Activated CD4-positive, alpha-beta T cell treated with anti-CD3 and anti-CD28 coated beads, Interleukin-2, amount 10 ng/mL, durations not matched to agents 7 days and 5 days (primary cell): ENCODE measurements at places on chromosomes 4 and X.
A peak's percentile ranks its signal among the peaks of the same experiment; 100 is the strongest.

- peaks cover 56% of the 10 kb centered on the region for H3K27me3 ChIP-seq
- no peak for DNase-seq
- H3K4me3 ChIP-seq = no peak overlapping the region
- H3K27ac ChIP-seq = no peak overlapping the region
- H3K36me3 ChIP-seq = no peaks in the 10 kb centered on the region
Measured at GRCh38 chr4:107826421-107826980, 1.8 kb downstream of the SGMS2 start.

GRCh38 chr4:169009286-169010124 is 550 bp downstream of the CBR4 start:
- H3K27ac ChIP-seq = peak overlapping the region; percentile 98
- H3K36me3 ChIP-seq = peaks cover 3% of the 10 kb centered on the region
- peaks cover 3% of the 10 kb centered on the region for H3K27me3 ChIP-seq

DNA sequence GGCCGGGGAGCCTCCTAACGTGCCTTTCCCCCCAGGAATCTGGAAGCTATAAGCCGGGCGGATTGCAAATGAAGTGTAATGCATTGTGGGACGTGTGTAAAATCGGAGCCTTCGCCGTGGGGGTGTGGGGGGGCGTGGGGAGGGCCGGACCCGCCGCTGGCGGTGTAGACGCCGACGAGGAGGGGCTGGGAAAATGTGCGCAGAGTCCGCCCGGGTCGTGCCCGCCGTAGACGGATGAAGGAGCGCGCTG is 1.3 kb downstream of the STOX2 start:
- peaks cover 77% of the 10 kb centered on the region for H3K27me3 ChIP-seq
- no peak for DNase-seq
- no peak overlapping the region for H3K4me3 ChIP-seq

- no peak for DNase-seq
- H3K36me3 ChIP-seq = peaks cover 6% of the 10 kb centered on the region
- peaks cover 18% of the 10 kb centered on the region for H3K27me3 ChIP-seq
- H3K27ac ChIP-seq = peak overlapping the region; percentile 60
- H3K4me1 ChIP-seq = no peaks in the 10 kb centered on the region
Measured at GRCh38 chr4:1398681-1399507, 7.3 kb downstream of the NKX1-1 start.

DNA sequence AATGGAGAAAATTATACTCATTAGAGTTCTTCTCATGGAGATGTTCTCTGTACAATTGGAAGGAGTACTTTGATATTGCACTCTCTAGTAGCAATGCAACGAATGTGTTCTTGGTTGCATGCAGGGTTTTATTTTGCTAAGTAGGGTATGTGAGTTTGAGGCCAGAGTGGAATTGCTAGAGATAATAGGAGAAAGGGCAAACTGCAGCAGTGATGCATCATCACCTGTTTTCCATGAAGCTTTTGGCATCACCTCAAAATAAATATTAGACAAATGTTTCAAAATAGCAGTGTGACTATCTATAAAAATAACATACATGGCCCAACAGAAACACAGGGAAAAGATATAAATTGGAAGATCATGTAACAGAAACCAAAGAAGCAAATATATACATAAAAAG is 93.3 kb downstream of the TIGD2 start:
- H3K36me3 ChIP-seq = no peaks in the 10 kb centered on the region
- H3K4me3 ChIP-seq = no peak overlapping the region

GRCh38 chr4:170193496-170193895 is 103.7 kb upstream of the AADAT start:
- no peaks in the 10 kb centered on the region for H3K27me3 ChIP-seq
- no peak overlapping the region for H3K4me3 ChIP-seq
- no peak for DNase-seq
- H3K4me1 ChIP-seq = no peaks in the 10 kb centered on the region
- H3K27ac ChIP-seq = no peak overlapping the region
- no peaks in the 10 kb centered on the region for H3K36me3 ChIP-seq

DNA sequence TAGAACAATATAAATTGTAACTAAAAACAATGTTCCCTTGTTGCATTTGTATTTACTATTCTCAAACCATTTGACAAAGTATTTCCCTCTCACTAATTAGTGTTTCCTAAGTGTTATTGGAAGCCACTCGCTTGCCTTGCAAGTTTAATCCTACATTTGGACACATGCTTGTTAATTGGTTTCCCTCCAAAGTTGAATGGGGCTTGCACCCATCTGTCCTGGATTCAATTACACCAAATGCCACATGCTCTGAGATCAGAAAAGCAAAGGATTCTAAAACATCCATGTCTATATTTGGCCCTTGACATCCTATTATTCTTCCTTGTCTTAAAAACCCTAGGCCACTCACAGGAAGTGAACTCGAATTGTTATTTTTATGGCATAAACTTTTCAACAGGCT is 146.6 kb downstream of the AMELX start:
- H3K4me3 ChIP-seq = no peak overlapping the region
- H3K36me3 ChIP-seq = no peaks in the 10 kb centered on the region
- H3K4me1 ChIP-seq = no peaks in the 10 kb centered on the region
- DNase-seq = no peak
- no peaks in the 10 kb centered on the region for H3K27me3 ChIP-seq

DNA sequence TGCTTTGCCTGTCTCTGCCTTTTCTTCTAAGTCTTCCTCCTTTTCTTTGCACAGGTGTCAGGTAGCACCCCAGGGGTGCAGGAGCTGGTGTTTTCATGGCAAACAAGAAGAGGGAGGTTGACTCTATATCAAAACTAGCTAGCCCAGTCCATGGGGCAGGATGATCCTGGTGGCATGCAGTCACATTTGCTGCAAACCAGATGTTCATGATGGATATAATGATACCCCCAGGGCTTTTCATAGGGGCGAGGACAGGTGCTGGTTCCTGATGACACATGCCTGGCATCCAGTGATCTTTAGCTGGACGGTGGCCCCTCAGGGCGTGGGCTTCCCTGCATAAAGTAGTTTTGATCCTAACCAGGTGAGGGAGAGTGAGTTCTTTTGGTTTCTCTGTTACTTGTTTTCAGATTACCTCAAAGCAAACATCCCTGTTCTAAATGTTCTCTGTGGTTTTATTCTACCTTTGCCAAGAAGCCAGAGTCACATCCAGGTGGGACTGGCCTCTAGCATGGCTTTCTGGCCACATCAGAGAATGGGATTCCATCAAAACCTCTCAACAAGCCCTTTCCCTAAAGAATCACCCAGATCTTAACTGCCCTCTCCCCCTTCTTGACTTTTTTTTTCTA is 11.2 kb upstream of the UBA6 start:
- H3K27ac ChIP-seq = peak overlapping the region; percentile 36
- no peaks in the 10 kb centered on the region for H3K27me3 ChIP-seq
- H3K4me3 ChIP-seq = no peak overlapping the region
- peaks cover 53% of the 10 kb centered on the region for H3K36me3 ChIP-seq

DNA sequence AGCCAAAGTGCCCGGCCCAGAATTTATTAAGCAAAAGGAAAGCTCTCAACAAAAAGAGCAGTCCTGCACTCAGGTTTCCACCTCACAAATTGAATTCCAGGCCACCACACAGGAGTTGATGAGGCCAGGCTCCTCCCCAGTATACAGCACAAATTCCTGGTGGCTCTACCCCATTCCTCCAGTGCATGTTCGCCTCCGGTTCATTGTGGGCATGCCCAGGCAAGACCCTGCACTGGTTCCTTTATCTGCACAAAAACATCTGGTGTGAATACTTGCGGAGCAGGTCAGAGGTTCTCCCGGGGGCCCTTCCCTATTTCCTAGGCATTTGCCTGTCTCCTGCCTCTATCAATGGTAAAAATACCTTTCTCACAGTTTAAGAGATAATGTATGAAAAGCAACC is 195.2 kb upstream of the ANXA10 start:
- no peak for DNase-seq
- H3K4me1 ChIP-seq = peaks cover 3% of the 10 kb centered on the region
- no peak overlapping the region for H3K4me3 ChIP-seq
- no peaks in the 10 kb centered on the region for H3K27me3 ChIP-seq
- H3K36me3 ChIP-seq = no peaks in the 10 kb centered on the region
- H3K27ac ChIP-seq = no peak overlapping the region

GRCh38 chr4:6869944-6870343 is 39.7 kb upstream of the TBC1D14 start:
- peaks cover 2% of the 10 kb centered on the region for H3K36me3 ChIP-seq
- H3K4me1 ChIP-seq = no peaks in the 10 kb centered on the region
- H3K4me3 ChIP-seq = no peak overlapping the region
- no peaks in the 10 kb centered on the region for H3K27me3 ChIP-seq
- H3K27ac ChIP-seq = no peak overlapping the region
- no peak for DNase-seq

DNA sequence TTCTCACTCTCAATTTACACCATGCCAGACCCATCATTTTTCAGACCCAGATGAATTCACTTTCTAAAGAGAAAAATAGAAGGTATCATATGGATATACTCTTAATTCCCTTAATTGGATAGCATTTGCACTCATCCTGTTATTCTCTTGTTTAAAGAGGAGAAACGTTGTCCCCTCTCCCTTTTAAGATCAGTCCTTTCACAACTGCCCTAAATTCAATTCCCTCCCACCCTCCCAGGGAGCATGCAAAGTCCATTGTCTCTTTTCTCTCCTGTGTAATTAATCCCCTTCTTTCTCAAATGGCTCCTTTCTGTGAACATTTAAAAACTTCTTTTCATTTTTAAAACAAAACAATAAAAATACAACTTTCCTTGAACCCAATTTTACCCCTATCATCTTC is 124.7 kb upstream of the TLL1 start:
- no peaks in the 10 kb centered on the region for H3K4me1 ChIP-seq
- no peak overlapping the region for H3K4me3 ChIP-seq
- H3K36me3 ChIP-seq = no peaks in the 10 kb centered on the region
- H3K27me3 ChIP-seq = no peaks in the 10 kb centered on the region
- no peak overlapping the region for H3K27ac ChIP-seq
- no peak for DNase-seq

DNA sequence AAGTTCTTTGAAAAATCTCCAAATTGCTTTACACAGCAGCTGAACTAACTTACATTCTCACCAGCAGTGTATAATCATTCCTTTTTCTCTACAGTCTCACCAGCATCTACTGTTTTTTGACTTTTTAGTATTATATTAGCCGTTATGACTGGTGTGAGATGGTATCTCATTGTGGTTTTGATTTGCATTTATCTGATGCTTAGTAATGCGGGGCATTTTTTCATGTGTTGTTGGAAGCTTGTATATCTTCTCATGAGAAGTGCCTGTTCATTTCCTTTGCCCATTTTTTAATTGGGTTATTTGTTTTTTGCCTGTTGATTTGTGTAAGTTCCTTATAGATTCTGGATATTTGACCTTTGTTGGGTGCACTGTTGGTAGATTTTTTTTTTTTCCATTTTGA is 931.7 kb downstream of the CENPC start:
- no peaks in the 10 kb centered on the region for H3K36me3 ChIP-seq
- no peak overlapping the region for H3K4me3 ChIP-seq
- DNase-seq = no peak
- no peaks in the 10 kb centered on the region for H3K4me1 ChIP-seq
- no peak overlapping the region for H3K27ac ChIP-seq
- H3K27me3 ChIP-seq = no peaks in the 10 kb centered on the region

- no peak for DNase-seq
- H3K36me3 ChIP-seq = no peaks in the 10 kb centered on the region
- no peaks in the 10 kb centered on the region for H3K4me1 ChIP-seq
Measured at GRCh38 chr4:143291314-143291713, 45.4 kb upstream of the GAB1 start.

- H3K27me3 ChIP-seq = no peaks in the 10 kb centered on the region
- H3K4me1 ChIP-seq = no peaks in the 10 kb centered on the region
- H3K27ac ChIP-seq = no peak overlapping the region
- H3K36me3 ChIP-seq = no peaks in the 10 kb centered on the region
- H3K4me3 ChIP-seq = no peak overlapping the region
Measured at GRCh38 chrX:17214962-17215361, 160.0 kb upstream of the NHS start.

DNA sequence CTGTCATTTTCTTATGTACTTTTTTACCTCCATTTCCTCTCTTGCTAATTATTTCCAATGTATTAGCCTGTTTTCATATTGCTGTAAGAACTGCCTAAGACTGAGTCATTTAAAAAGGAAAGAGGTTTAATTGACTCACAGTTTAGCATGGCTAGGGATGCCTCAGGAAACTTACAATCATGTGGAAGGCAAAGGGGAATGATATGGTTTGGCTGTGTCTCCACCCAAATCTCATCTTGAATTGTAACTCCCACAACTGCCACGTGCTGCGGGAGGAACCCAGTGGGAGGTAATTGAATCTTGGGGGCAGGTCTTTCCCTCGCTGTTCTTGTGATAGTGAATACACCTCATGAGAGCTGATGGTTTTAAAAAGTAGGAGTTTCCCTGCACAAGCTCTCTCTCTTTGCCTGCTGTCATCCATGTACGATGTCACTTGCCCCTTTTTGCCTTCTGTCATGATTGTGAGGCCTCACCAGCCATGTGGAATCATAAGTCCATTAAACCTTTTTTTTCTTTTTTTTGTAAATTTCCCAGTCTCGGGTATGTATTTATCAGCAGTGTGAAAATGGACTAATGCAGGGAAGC is 870.0 kb upstream of the INTU start:
- no peak overlapping the region for H3K4me3 ChIP-seq
- no peak overlapping the region for H3K27ac ChIP-seq
- no peak for DNase-seq
- no peaks in the 10 kb centered on the region for H3K27me3 ChIP-seq
- H3K4me1 ChIP-seq = no peaks in the 10 kb centered on the region

DNA sequence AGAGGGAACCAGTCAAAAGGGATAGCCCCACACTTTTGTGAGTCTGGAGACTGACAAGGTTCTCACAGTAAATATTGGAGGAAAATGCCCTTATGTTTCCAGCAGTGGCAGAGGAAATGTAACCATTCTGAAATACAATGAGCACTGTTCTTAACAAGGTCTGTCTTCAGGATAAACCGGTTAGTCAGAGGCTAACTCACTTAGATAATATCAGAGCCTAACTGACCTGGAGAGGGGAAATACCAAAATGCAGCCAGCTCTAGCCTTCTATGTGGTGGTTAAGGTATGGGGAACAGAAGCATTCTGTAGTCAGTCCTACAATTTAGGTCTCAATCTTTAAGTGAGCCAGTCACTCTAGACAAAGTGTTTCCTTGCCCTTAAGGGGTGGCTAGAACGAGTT is 70.8 kb downstream of the TBCK start:
- H3K27ac ChIP-seq = no peak overlapping the region
- no peak for DNase-seq
- H3K4me3 ChIP-seq = no peak overlapping the region

DNA sequence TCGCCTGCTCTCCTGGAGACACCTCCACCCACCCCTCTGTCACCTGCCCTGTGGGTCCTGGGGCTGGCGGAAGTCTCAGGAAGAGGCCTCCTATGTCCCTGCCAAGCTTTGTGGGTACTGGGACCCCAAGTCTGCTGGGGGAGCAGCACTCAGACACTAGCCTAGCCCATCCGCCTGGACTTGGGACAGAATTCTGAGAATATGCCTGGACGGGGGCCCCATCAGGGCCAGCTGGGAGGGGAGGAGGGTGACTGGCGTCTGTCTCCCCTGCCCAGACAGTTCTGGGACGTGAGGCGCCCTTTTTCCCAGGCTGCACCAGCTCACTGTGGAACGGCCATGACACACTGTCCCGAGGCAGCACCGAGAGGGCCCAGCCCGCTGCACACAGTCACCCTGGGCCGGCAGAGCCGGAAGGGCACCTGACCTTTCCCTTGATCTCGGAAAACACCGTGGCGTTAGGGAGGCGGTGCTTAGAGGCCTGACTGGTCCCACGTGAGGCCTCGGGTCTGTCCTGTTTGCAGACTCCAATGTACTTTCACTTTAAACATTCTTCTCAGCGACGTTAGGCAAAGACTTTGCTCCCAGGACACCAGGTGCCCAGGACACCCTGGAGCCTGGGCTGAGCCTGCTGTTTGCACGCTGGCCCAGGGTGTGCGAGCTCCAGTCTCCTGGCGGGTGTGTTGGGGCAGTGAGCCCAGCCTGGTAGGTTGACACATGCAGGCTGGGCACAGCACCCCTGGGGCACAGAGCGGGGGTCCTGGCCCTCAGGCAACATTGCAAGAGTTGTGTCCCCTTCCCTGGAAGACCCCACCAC is 700 bp downstream of the SLC26A1 start:
- H3K4me1 ChIP-seq = peaks cover 6% of the 10 kb centered on the region
- H3K36me3 ChIP-seq = no peaks in the 10 kb centered on the region
- no peak for DNase-seq
